ENCODE measurements at places on chromosomes 5 and 9. TPM values are rescaled to one million over a fixed set of nuclear protein-coding genes. Genes with fewer than 3 reads are reported as not detected.

The F12 gene
- 0.63 TPM for total RNA-seq

The PPP1R26 gene
- total RNA-seq, result 5.7 TPM

The CDC25C gene
- total RNA-seq, result 0.26 TPM

The TSSK1B gene
- 0.16 TPM for total RNA-seq

The GPSM1 gene
- 79.5 TPM for total RNA-seq

The ADRA1B gene
- total RNA-seq, result not detected

The PKD2L2 gene
- total RNA-seq, result not detected

The NR6A1 gene
- total RNA-seq, result 0.26 TPM

The PDCD1LG2 gene
- 1.9 TPM for total RNA-seq

The TEX48 gene
- total RNA-seq, result not detected

The OR1J2 gene
- total RNA-seq, result not detected

The TMEM174 gene
- total RNA-seq, result not detected

The GABRA1 gene
- not detected for total RNA-seq

The GPR151 gene
- total RNA-seq, result not detected

The MAP1B gene
- 132 TPM for total RNA-seq

The PRR16 gene
- total RNA-seq, result 1.6 TPM

The ARHGAP26 gene
- total RNA-seq, result 10.9 TPM

The PCDHA8 gene
- total RNA-seq, result 0.17 TPM

The PRLR gene
- not detected for total RNA-seq

The LCN12 gene
- total RNA-seq, result not detected

The CRAT gene
- 46.4 TPM for total RNA-seq

The SSBP2 gene
- 24.6 TPM for total RNA-seq

The LCP2 gene
- total RNA-seq, result not detected

The NME5 gene
- total RNA-seq, result 2.7 TPM

The SWI5 gene
- total RNA-seq, result 50.3 TPM

The FCN2 gene
- total RNA-seq, result not detected

The WDR38 gene
- not detected for total RNA-seq

The SELENOP gene
- total RNA-seq, result 87.6 TPM

The CCL27 gene
- total RNA-seq, result not detected

The OR13C2 gene
- not detected for total RNA-seq

The GABRA6 gene
- total RNA-seq, result not detected

The GKAP1 gene
- total RNA-seq, result 0.43 TPM

The MOB3B gene
- 0.16 TPM for total RNA-seq

The CDKN2A gene
- 28.2 TPM for total RNA-seq

The PCSK5 gene
- 4.7 TPM for total RNA-seq

The ACER2 gene
- total RNA-seq, result 1.6 TPM

The CDK7 gene
- total RNA-seq, result 70.5 TPM

The UBAP2 gene
- total RNA-seq, result 16.7 TPM

The TXNDC8 gene
- not detected for total RNA-seq

The PCDHB6 gene
- 0.16 TPM for total RNA-seq

The SPATA31C1 gene
- total RNA-seq, result not detected

The SPATA6L gene
- total RNA-seq, result 0.26 TPM

The TPM2 gene
- total RNA-seq, result 1,339 TPM

The OR1Q1 gene
- not detected for total RNA-seq

The AJM1 gene
- 0.95 TPM for total RNA-seq

The RANBP17 gene
- total RNA-seq, result 7.2 TPM

The TJP2 gene
- total RNA-seq, result 38.0 TPM

The SVEP1 gene
- total RNA-seq, result 62.5 TPM

The CCNB1 gene
- 40.0 TPM for total RNA-seq

The PWWP2A gene
- total RNA-seq, result 10.7 TPM

The ZDHHC11B gene
- total RNA-seq, result 0.32 TPM

The C5orf52 gene
- total RNA-seq, result not detected

The ZNF483 gene
- 1.9 TPM for total RNA-seq

The GRM6 gene
- under 0.01 TPM for total RNA-seq

The LAMC3 gene
- total RNA-seq, result 0.09 TPM

Data from bronchial smooth muscle cell (primary cell).